ENCODE measurements at places on chromosomes 3 and 15.
A peak's percentile ranks its signal among the peaks of the same experiment; 100 is the strongest.

GRCh38 chr15:35444557-35445204 is 101.3 kb downstream of the DPH6 start:
- DNase-seq, result peak; percentile 64

GRCh38 chr15:96514607-96515285 is 184.2 kb downstream of the NR2F2 start:
- no peak for DNase-seq

DNA sequence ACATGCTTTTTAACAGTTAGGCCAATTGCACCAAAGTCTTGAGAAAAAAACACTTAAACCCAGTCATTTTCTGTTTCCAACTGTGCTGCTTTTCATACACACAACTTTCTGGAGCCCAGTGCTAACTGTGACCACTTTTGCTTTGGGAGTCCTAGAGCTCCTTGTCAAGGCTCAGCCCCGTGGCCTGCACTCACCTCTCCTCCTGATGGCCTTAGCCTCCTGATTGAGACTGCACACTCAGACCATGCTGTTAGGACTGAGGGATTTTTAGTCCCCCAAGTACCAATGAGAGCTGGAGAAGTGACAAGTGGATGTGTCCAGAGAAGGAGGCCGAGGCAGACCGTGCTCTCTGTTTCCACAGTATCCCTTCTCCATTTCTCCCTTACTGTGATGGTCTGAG is 15.2 kb upstream of the RARRES1 start:
- DNase-seq, result no peak

DNA sequence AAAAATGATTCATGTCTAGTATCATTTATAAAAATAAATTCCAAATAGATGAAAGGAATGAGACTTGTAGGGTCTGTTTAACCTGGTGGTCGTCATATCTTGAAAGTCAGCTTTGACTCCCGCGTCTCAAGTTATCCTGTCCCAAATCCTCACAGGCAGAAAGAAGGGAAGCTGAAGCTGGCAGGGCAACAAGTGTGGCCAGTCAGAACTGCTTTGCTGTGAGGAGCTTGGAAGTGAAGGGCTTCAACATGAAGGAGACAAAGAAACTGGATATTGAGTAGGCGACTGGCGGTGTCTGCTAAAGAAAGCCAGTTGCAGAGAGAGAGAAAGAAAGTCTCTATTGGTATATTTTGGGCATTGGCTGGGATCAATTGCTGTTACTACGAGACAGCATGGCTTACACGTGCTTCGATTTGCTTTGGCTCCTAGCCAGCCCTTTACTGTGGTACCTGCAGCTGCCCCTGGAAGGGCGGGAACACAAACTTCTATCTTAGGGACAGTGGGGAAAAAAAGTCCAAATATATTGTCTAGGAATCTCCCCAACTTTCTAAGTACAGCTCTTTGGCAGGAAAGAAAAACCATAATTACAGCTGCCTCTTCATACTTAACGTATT is 107.2 kb downstream of the CHST2 start:
- no peak for DNase-seq

GRCh38 chr3:193174140-193174539 is 66.9 kb upstream of the PLAAT1 start:
- no peak for DNase-seq

GRCh38 chr3:21573291-21573690 is 177.7 kb downstream of the ZNF385D start:
- peak; percentile 3 for DNase-seq
